SJSA1 (cell line): ENCODE measurements at places on chromosomes 16 and 17.

DNA sequence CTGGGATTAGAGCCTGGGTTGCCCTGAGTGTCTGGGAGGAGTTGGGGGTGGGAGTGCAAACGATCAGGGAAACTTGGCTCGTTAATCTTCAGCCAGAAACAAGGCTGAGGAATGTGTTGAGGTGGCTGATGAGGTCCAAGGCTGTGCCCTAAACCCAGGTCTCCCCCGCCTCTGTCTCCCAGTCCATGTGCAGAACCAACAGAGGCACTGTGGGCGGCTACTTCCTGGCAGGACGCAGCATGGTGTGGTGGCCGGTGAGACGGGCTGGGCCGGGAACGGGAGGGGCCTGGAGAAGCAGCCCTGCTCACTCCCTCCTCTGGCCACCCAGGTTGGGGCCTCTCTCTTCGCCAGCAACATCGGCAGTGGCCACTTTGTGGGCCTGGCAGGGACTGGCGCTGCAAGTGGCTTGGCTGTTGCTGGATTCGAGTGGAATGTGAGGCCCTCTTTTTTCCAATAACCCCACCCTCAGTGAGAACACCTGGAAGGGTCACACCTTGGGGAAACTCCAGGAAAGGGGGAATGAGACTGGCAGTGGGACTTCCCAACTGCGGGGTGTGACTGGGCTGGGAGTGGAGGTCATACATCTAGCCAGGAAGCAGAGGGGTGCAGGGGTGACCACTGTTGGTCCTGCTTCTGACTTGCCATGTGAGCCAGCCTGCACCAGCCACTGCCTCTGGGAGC, 1.7 kb downstream of the SLC5A2 start:
- DNase-seq, result peak; percentile 50

DNA sequence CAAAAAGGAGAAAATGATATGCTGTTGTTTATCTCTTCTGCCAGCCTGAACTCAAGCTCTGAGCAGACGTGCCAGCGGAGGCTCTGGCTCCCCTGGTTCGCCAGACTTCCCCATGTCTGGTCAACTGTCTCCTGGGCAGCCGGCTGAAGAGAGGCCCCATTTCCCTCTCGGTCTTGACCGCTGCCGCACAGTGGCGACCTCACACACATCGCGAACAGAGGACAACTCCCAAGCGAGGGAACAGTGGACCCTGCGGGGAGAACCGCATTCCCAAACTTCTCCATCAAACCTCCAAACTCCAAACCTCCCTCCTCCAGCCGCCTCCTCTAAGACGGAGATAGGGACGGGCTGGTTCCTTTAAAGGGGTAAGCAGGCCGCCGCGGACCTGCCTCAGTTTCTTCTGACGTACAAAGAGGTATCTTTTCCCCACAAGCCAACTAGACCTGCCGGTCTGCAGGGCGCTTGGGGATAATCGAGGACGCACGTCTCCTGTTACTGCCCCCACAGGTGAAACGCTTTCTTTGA, 24.9 kb upstream of the RFFL start:
- DNase-seq, result peak; percentile 56

DNA sequence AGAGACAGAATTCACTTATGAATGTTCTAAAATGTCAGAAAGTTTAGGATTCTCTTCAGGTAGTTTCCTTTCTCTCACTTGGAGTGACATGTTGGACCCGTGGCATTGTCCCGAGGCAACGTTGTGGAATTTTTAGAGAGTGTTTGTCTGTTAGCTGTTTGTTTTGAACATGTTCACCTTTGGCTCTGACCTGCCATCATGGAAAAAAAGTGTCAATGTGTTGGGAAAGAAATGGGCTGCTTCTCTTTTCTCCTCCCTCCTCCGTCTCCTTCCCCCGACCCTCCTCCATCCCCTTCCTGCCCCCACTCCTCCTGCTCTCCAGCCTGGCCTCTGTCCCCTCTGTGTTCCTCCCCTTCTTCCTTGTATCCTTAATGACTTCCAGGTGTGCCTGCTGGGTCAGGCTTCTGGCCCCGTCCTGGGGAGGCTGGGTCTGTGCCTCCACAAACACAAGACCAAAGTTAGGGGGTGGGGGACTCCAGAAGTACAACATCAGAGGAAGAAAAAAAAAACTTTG, 463.1 kb downstream of the MAF start:
- no peak for DNase-seq

DNA sequence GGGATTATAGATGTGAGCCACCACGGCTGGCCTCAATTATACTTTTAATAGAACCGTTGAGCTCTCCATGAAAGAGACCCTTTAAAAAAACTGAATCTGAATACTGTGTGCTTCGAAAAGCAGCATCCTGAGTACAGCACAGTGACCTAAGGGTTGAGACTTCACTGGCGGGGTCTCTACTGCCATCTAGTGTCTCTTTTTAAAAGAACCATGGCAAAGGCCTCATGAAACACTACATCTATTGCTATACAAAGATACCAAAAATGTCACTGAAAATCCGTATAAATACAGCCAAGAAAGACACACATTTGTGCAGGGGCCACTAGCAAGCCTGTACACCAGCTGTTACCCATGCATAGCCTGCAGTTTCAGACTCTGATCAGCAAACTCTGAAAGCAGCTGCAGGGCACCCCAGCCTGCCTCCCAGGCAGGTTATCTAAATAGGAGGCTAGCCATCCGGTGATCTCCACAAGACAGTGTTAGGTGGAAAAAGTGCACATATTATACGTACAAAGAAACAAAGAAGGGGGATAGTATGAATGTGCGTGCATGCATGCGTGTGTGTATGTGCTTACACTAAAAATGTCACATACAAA, 35.3 kb downstream of the NPLOC4 start:
- no peak for DNase-seq

- no peak for DNase-seq
Measured at GRCh38 chr16:90048737-90049330, 28.3 kb downstream of the PRDM7 start.

DNA sequence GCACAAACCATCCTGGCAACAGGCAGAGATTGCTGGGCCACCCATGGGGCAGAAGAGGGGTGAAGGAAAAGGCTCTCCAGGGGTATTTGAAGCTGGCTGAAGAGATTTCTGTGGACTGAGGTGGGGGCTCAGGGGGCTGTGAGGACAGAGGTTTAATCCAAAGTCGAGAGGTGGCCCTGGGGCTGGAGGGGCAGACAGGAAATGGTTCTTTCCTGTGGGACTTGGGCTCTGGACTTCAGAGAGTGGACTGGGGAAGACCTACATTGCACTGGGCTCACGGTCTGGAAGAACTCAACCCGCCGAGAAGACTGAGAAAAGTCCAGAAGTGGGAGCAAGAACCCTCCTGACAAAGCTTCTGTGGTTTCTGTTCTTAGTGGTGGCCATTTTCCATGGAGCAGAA, 2.9 kb downstream of the CCDC42 start:
- no peak for DNase-seq

DNA sequence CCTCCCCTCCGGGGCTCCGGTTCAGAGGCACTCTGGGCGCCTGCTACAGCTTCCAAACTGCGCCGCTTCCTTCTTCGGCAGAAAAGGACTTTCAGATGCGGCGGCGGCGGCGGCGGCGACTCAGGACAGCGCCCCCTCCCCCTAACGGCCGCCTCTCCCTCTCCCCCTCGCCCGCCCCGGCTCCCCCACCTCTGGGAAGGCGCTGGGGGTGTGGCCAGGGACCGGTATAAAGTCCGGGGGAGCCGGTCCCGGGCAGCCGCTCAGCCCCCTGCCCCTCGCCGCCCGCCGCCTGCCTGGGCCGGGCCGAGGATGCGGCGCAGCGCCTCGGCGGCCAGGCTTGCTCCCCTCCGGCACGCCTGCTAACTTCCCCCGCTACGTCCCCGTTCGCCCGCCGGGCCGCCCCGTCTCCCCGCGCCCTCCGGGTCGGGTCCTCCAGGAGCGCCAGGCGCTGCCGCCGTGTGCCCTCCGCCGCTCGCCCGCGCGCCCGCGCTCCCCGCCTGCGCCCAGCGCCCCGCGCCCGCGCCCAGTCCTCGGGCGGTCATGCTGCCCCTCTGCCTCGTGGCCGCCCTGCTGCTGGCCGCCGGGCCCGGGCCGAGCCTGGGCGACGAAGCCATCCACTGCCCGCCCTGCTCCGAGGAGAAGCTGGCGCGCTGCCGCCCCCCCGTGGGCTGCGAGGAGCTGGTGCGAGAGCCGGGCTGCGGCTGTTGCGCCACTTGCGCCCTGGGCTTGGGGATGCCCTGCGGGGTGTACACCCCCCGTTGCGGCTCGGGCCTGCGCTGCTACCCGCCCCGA, at the start of gene IGFBP4:
Gene IGFBP4, plus strand, starts transcription at position 255 of the 792 bp plus-strand sequence. Its CDS starts 286 bp downstream, at position 541.
- peak; percentile 64 for DNase-seq

- DNase-seq, result no peak
Measured at GRCh38 chr16:27642756-27643155, 92.8 kb downstream of the KATNIP start.

DNA sequence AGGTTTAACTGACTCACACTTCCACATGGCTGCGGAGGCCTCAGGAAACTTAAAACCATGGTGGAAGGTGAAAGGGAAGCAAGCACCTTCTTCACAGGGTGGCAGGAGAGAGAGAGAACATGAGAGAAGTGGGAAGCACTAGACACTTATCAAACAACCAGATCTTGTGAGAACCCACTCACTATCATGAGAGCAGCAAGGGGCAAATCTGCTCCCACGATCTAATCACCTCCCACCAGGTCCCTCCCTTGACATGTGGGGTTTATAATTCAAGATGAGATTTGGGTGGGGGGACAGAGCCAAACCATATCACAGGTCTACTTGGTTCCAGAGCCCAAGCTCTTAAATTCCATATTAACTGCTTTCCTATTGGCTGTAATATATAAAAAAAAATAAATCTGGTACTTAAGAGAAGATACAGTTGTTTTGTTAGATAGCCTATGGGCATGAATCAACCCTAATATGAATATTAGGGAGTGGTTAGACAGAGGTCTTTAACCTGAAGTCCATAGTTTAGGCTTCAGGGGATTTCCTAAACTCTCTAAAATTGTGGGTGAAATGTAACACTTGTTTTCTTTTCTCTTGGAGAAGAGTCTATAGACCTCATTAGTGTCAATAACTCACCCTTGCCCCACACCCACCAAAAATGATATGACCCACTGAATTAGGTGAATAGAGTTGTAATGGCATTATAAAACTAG, 56.7 kb downstream of the SKAP1 start:
- no peak for DNase-seq

DNA sequence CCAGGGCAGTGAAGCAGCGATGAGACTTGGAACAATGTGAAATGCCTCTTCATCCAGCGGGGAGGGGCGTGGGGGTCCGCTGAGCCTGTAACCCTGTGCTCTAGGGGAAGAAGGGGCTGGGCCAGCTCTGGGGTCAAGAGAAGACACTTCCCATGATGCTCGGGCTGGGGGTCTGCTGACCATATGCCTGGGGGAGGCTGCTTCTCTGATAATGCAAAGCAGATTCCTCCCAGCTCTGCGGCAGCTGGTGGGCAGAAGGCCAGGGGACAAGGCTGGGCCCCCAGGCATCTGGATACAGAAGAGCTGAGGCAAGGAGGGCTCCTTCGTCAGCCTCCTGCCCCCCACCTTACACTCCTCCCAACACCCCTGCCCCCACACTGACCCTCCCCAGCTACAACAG, 24.7 kb downstream of the NGFR start:
- no peak for DNase-seq

GRCh38 chr17:4771519-4772234, at the start of gene TM4SF5:
TSS of gene TM4SF5 (plus strand) at chr17:4771886. CDS start at chr17:4771923, 37 bp downstream.
- DNase-seq, result no peak

DNA sequence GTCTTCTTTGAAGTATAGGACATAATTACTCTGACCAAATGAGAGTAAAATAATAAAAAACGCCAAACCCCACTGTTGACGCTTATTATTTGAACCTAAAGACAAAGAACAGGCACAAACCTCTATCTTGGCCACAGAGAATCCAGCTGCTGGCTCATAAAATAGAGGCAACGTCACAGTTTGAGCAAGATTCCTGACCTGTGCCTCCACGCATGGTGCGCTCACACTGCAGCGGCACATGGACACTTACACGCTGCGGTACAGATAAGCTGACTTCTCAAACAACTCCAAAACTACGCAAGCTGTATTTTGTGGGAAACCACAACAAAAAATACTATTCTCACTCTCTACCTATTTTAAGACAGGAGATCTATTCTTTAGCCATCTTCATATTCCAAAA, 38.8 kb upstream of the TRAP1 start:
- DNase-seq, result no peak

DNA sequence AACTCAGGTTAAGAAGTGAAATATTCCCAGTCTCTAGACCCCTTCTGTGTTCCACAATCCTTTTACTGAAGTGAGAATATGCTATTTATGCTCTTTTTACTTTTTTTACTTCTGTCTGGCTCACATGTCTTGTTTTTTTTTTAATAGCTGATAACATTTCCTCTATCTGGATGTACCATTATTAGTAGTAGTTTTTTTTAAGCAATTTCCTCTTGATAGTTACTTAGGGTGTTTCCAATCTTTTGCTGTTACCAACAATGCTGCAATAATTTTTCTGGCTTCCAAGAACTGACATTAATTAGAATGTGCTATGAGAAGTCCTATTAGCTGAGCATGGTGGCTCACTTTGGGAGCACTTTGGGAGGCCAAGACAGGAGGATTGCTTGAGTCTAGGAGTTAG, 32.0 kb downstream of the KSR1 start:
- DNase-seq, result no peak

DNA sequence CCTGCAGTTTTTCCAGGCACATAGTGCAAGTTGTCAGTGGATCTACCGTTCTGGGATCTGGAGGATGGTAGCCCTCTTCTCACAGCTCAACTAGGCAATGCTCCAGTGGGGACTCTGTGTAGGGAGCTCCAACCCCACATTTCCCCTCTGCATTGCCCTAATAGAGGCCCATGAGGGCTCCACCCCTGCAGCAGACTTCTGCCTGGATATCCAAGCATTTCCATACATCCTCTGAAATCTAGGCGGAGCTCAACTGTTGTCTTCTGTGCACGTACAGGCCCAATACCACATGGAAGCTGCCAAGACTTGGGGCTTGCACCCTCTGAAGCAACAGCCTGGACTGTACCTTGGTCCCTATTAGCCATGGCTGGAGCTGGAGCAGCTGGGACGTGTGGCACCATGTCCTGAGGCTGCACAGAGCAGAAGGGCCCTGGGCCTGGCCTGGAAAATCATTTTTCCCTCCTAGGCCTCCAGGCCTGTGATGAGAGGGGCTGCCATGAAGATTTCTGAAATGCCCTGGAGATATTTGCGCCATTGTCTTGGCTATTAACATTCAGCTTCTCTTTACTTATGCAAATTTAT, 10.9 kb upstream of the MILR1 start:
- no peak for DNase-seq

- no peak for DNase-seq
Measured at GRCh38 chr16:80620736-80621605, 80.2 kb downstream of the DYNLRB2 start.

- DNase-seq, result no peak
Measured at GRCh38 chr17:73760439-73760758, 116.2 kb upstream of the SDK2 start.

DNA sequence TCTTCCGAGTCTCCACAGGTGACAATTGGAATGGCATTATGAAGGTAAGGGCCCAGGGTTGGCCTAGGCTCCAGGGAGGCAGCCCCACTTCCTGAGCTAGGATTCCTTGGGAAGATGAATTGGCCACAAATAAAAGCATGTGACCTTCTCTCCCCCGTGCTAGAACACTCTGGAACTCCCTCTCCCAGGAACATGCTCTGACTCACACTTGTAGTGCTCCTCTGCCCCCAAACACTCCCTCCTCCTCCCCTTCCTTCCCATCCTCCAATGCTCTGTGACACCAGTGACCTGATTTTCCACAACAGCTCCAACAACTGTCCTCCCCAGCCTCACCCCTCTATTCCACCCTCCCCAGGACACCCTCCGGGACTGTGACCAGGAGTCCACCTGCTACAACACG, 16.4 kb upstream of the ABCC3 start:
- no peak for DNase-seq
